HepG2 (cell line): ENCODE measurements at places on chromosomes 5 and 9. TPM values are rescaled to one million over a fixed set of nuclear protein-coding genes. Genes with fewer than 3 reads are reported as not detected.

FABP6 gene
- not detected in 2 replicates for total RNA-seq

TMEM232 gene
- 0.27 and 0.71 TPM in 2 replicates for total RNA-seq

RBM27 gene
- total RNA-seq: 23.4 and 31.2 TPM in 2 replicates

REEP5 gene
- 26.3 and 49.4 TPM in 2 replicates for total RNA-seq

- H3K4me3 ChIP-seq: no peak overlapping the region
- DNase-seq: no peak
- no peak overlapping the region for H3K27ac ChIP-seq
- no peaks in the 10 kb centered on the region for H3K4me1 ChIP-seq
- no peaks in the 10 kb centered on the region for H3K36me3 ChIP-seq
- H3K27me3 ChIP-seq: peaks cover 20% of the 10 kb centered on the region; the same call in 2 of the 3 replicates
These were observed 15.2 kb upstream of the HAND1 start for GRCh38 chr5:154493274-154493673.

DNA sequence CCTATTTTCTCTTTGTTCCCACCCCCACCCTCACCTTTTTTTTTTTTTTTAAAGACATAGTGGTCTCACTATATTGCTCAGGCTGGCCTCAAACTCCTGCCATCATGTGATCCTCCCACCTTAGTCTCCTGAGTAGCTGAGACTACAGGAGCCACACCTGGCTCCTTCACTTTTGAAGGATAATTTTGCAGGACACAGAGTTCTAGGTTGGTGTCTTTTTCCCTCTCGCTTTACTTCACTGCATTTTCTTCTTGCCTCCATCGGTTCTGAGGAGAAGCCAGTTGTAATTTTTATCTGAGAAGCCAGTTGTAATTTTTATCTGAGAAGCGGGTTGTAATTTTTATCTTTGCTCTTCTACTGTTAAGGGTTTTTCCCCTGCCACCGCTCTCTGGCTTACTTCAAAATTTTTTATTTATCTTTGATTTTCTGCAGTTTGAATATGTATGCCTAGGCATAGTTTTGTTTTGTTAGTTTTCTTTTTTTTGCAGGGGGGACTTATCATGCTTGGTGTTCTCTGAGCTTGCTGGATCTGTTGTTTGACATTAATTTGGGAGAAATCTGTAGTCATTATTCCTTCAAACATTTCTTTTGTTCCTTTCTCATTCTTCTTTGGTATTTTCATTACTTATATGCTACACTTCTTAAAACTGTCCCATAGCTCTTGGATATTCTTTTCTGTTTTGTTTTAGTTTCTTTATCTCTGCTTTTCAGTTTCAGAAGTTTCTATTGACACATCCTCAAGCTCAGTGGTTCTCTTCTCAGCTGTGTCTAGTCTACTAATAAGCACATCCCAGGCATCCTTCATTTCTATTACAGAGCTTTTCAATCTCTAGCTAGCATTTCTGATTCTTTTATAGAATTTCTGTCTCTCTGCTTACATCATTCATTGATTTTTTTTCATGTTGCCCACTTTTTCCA is 148.2 kb upstream of the CHD1 start:
- no peak overlapping the region for H3K4me3 ChIP-seq
- DNase-seq: no peak
- H3K4me1 ChIP-seq: no peaks in the 10 kb centered on the region
- no peak overlapping the region for H3K27ac ChIP-seq

- no peak overlapping the region for H3K4me3 ChIP-seq
- no peak overlapping the region for H3K27ac ChIP-seq
- H3K27me3 ChIP-seq: no peaks in the 10 kb centered on the region
- no peaks in the 10 kb centered on the region for H3K36me3 ChIP-seq
- no peaks in the 10 kb centered on the region for H3K4me1 ChIP-seq
These were observed 277.7 kb downstream of the MSX2 start for GRCh38 chr5:175001876-175002645.

DNA sequence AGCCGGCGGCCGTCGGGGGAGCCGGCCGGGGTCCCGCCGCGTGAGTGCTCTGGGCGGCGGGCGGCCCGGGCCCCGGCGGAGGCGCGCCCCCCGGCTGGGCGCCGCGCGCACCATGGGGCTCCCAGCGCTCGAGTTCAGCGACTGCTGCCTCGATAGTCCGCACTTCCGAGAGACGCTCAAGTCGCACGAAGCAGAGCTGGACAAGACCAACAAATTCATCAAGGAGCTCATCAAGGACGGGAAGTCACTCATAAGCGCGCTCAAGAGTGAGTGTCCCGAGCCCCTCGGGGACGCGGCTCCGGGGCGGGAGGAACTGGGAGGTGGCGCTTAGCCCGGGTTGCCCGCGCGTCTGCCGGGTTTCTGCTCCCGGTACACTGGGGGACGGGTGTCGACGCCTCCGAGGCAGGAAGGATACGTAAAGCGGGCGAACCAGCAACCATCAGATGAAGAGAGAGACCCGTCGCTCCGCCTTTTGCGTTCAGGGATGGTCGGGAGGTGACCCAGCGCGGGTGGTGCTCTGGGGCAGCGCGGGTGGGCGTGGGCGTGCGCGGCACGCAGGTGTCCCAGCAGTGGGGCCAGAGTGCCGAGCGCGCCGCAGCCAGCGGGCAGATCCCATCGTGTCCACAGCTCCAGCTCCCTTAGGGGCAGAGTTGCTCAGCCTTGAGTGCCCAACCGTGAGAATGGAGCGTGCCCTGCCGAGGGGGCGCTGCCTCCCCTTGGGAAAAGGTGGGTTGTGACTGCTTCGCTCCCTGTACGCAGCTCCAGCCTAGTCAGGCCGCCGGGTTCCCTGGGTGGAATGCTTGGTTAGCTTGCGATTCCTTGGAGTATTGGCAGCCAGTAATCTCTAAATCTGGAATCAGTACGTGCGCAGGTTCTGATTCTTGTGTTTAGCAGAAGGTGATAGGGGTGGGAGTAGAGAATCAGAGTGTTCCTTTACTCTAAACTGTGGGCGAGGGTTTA is 753 bp downstream of the ARHGAP26 start:
- H3K4me1 ChIP-seq: peaks cover 44% of the 10 kb centered on the region
- peak overlapping the region; percentile 62 for H3K27ac ChIP-seq
- no peaks in the 10 kb centered on the region for H3K36me3 ChIP-seq

DNA sequence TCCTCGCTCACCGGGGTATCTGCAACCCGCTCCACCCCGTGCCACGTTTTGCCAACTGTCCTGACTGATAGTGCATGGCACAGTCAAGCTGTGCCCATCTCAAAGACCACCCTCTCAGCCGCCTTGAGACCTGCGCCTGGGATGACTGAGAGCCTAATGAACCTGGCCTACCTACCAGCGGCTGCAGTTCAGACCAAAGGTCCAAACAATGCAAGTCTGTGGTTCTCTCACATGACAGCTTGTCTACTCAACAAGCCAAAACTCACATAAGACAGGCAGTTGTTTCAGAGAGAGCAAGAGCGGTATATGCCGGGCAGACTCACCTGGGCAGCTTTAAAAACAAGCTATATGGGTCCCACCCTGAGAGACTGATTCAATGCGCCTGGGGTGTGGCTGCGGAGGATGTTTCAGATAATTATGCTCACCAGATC is 70.5 kb downstream of the EPB41L4B start:
- peaks cover 1% of the 10 kb centered on the region for H3K36me3 ChIP-seq
- DNase-seq: peak; percentile 70
- H3K27ac ChIP-seq: peak overlapping the region; percentile 90
- H3K4me1 ChIP-seq: peaks cover 62% of the 10 kb centered on the region
- peak overlapping the region; percentile 42; the same call in 1 of the 2 replicates for H3K4me3 ChIP-seq

DNA sequence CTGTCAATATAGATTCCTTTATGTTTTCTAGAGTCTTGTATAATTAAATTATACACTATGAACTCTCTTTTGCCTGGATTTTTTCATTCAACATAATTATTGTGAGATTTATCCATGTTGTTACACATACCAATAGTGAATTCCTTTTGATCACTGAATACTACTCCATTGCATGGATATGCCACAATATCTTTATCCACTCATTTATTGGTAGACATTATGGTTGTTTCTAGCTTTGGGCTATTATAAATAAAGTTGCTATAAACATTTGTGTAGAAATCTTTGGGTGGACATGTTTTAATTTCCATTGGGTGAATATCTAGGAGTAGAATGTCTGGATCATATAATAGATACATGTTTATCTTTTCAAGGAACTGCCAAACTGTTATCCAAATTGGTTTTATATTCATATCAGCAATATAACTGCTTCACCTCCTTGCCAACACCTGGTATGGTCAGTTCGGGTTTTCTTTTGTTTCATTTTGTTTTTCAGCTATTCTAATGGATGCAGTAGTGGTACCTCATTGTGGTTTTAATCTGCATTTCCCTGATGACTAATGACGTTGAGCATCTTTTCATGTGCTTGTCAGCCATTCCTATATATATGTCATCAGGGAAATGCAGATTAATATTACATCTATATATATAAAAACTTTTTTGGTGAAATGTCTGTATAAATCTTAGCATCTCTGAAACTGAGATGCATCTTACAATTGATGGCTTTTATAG is 32.1 kb upstream of the TCF7 start:
- no peak overlapping the region for H3K27ac ChIP-seq
- peaks cover 59% of the 10 kb centered on the region for H3K4me1 ChIP-seq
- H3K27me3 ChIP-seq: no peaks in the 10 kb centered on the region
- no peaks in the 10 kb centered on the region for H3K36me3 ChIP-seq

- no peaks in the 10 kb centered on the region for H3K36me3 ChIP-seq
- peaks cover 22% of the 10 kb centered on the region for H3K4me1 ChIP-seq
- no peak overlapping the region for H3K27ac ChIP-seq
- DNase-seq: no peak
These were observed 121.1 kb downstream of the LHX2 start for GRCh38 chr9:124132671-124133147.
